Thymus (tissue), 14 donors: ENCODE measurements at places on chromosomes 2 and 18.
A peak's percentile ranks its signal among the peaks of the same experiment; 100 is the strongest.

DNA sequence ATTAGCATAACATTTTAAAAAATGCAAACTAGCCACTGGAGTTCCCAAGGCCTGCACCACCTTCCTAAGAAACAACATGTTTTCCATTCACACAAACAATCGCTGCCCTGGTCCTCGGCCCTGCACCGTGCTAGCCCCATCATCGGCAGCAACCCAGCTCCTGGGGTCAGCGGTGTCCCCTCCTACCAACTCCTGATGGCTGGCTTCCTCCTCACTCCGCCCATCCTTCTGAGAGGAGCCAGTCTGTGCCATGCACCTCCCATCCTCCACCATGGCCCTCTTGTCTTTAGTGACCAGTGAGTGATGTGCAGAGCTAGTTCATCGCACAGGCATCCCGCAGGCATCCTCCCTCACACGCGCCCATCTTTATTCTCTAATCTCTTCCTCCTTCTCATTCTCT is 81.9 kb downstream of the LONRF2 start:
- no peak for DNase-seq

DNA sequence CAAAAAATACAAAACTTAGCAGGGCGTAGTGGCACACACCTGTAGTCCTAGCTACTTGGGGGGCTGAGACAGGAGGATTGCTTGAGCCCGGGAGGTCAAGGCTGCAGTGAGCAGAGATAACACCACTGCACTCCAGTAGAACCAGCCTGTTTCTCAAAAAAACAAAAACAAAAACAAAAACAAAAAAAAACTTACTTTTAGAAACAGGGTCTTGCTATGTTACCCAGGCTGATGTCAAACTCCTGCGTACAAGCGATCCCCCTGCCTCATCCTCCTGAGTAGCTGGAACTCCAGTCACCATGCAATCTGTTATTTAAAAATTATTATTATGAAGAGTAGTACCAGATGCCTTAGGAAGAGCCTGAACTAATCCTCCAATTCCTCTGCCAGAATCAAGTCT is 35.0 kb upstream of the GLI2 start:
- no peak for DNase-seq

GRCh38 chr2:1993711-1994682 is 249.7 kb upstream of the PXDN start:
- no peak for DNase-seq

DNA sequence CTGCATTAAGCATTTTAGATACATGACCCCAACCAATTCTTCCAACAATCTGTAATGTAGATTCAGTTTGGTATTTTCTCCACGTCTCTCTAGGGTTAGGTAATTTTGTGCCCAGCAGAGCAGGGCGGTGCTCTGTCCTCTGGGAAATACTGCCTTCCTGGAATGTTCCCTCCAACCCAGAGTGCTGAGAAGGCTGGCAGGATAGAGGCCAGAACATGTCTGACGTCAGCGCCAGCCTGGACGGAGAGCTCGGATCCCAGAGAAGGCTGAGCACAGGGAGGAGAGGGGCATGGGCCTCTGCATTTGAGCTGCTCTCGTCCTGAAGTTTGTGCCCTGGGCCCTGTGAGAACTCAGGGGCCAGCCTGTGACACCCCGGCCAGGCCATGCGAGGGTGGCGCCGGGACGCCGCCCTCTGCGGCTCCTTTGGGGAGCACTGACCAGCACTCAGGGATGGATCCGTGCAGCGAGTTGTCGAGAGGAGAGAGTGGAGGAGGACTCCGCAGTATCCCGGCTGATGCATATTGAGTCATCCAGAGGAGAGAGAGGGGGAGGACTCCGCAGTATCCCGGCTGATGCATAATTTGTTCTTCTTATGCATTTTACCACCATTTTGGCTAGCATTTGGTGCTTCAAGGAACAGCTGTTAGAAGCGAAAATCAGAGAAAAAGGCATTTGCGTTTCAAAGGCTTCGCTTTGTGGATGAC is 80.0 kb upstream of the PXDN start:
- DNase-seq = no peak

DNA sequence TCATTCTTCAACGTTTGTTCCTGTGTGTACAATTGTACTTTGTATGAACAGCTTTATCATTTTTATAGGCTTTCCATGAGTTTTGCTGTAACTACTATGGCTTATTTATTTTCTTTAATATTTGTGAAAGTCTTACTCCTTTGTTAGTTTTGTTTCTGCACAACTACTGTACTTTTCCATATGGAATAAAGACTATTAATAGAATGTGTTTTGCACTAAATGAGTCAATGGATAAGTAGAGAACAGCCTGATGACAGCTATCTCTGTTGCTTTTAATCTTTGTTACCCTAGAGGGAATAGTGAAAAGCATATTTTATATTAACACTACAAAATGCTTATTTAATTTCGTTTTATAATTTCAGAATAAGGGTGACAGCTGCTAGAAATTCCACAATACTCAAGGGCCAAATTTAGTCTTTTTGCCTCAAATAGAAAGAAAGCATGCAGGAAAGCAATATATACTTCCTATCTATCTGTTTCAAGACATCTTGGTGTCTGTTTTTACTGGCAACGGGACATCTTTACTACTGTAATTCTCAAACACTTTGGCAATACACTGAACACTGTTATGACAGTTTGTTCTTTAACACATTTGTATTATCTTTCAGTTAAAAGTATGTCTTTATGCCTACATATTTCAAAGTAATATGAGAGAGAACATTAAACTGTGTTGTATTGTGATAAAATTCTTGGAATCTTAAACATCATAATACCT is 53.9 kb downstream of the WDSUB1 start:
- no peak for DNase-seq

GRCh38 chr2:180842461-180842860 is 137.9 kb upstream of the UBE2E3 start:
- no peak for DNase-seq

DNA sequence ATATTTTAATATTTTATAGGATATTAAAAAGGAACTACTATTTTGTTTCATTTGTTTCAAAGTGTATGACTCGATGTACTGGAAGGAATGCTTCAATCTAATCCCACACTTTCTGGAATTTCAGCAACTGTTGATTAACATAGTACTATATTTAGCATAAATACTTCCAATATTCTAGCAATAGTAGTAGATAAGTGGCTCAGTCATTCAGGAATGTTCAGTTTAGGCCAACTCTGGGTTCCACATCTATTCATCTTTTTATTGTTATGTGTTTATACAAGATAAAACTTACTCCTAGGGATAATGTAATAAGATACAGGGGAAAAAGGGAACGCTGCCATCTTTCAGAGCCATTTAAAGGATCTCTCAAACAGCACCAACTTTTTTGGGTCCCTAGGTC is 22.3 kb upstream of the ORC2 start:
- no peak for DNase-seq

- DNase-seq = peak; percentile 67
Measured at GRCh38 chr2:168174756-168175155, 72.6 kb downstream of the STK39 start.

- DNase-seq = no peak
Measured at GRCh38 chr2:239566995-239567568, 166.3 kb upstream of the HDAC4 start.

GRCh38 chr2:216202626-216203250 is 93.6 kb downstream of the XRCC5 start:
- DNase-seq = no peak

GRCh38 chr18:74679679-74680076 is 82.0 kb downstream of the ZNF407 start:
- DNase-seq = no peak

- no peak for DNase-seq
Measured at GRCh38 chr18:11154368-11154989, 5.1 kb upstream of the PIEZO2 start.

GRCh38 chr2:69742322-69742952 is 503 bp downstream of the ANXA4 start:
- no peak for DNase-seq

- DNase-seq = peak; percentile 61
Measured at GRCh38 chr2:12177455-12178288, 431.2 kb downstream of the LPIN1 start.

GRCh38 chr18:53757328-53757727 is 467.1 kb downstream of the MBD2 start:
- DNase-seq = no peak

DNA sequence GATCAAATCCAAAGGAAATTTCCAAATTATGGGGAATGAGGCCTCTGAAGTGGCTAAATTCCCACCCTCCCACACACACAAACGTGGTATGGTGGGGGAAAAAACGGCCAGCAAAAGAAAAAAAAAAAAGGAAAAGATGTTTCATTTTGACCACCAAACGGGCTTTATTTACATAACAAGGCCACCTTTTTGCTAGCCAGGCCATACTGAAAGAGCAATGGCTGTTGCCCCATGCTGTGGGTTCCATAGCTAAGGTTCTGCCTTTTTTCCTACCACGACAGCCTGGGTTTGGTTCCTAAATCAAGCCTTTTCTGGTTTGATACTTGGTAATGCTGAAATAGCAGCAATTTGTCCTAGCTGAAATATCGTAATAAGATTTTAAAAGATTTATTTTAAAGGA is 14.0 kb upstream of the IL1B start:
- DNase-seq = no peak

DNA sequence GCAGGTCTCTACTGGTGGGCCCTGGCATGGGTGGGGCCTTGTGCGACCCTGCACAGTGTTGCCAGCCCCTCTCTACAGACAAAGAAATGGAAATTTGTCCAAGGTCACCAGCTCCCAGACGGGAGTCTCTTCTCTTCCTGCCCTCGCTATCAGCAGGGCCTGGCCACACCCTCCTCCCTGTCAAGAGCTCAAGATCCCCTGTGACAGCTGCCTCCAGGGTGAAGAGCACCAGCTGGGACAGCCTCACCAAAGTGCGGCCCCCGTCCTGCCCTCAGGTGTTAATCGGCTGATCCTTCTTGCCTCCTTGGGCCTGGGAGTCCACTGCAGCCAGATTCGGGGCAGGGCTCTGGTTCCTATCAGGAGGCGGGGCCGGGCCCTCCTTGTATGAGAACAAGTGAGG is 259.1 kb downstream of the TWIST2 start:
- no peak for DNase-seq

DNA sequence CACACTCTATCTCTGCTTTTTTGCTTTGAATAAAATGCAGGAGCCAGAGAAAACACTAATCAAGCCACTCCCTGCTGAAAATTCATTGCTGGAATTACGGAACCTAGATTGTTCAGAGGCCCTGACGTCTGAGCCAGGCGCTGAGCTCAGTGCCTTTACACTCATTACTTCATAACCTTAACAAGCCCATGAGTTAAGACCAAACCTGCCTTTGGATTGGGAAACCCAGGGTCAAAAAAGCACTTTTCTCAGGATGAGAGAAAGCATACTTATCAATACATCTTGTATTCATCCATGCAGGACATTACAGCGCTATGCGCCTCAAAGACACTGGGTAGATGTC is 762 bp downstream of the INO80C start:
- DNase-seq = no peak

- no peak for DNase-seq
Measured at GRCh38 chr18:61553045-61553659, 219.9 kb downstream of the CDH20 start.

DNA sequence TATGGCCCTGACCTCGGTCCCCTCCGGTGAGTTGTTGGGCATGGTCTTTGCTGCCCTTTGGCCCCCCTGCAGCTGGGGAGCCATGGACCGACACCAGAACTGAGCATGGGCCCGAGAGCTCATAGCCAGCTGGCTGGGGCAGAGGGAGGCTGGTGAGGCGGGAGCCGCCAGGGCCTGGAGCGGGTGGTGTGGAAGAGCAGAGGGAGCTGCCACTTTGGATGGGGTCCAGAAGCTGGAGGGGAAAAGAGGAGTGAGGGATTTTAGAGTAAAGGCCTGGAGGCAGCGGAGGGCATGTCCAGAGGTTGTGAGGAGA is 16.5 kb upstream of the CNNM3 start:
- no peak for DNase-seq

DNA sequence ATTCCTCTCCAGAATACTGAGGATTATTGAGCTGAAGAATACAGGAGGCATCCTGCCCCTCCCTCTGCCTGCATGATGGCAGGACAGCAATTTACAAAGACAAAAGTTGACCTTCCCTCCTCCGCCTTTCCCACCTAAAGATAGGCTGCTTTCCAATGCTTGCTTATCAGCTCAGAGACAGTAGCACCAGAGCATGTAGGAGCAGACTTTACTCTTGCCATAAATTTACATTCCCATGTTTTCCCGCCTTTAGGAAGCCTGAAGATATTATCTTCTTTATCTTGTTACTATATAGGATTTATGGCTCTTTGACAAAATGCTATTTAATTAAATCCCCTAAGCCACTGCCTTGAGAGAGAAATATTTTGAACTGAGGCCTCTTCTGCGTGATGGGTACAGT is 135.6 kb upstream of the HNMT start:
- no peak for DNase-seq

GRCh38 chr2:190093793-190094192 is 31.3 kb upstream of the MSTN start:
- no peak for DNase-seq

DNA sequence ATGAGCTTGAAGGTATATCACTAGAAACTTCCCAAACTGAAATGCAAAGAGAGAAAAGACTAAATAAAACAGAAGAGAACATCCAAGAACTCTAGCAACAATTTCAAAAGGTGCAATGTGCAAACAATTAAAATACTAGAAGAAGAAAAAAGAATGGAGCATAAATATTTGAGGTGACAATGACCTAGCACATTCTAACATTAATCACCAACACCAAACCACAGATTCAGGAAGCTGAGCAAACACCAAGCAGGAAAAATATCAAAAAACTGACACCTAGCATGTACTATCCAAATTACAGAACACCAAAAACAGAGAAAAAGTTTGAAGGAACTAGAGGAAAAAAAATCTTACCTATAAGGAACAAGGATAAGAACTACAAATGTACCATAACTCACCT is 460.8 kb downstream of the IRS1 start:
- no peak for DNase-seq

DNA sequence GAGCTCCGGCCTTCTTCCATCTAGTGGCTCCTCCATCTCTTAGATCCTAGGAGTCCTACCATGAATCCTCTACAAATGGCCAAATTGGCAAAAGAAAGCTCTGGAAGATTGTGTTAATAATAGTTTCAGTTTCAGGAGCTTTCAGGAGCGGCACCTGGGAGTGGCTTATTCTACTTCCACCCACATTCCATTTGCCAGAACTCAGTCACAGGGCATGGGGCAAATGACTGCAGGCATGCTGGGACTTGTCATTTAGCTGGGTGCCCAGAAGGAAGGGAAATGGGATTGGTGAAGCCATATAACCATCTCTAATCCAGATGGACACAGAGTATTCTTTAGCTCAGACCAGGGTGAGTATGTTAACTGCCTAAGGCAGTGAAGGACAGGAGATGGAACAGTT is 3.6 kb upstream of the LRATD1 start:
- DNase-seq = no peak

DNA sequence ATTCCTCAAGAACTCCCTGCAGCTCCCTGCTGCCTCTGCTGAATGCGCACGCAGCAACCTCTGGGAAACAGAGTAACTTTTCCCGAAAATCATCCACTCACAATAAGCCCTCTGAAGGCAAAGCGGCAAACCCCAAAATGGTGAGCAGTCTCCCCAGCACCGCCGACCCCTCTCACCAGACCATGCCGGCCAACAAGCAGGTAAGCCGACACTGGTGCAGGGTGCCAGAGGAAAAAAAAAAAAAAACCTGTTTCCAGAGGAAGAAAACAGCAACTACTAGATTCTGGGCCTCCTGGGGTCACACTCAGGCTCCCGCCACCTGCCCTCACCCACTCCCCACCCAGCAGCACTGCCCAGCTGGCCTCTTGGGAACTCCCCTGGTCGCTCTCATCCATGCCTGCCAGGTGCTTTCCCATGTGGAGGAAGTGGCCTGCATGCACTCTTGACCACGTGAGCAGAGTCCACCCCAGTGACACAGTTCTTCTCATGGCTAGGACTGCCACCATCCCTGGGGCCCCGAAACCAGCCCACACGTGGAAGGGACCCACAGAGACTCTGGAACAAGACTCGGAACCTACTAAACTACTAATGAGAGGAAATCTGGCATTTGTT is 36.9 kb downstream of the KCTD18 start:
- DNase-seq = no peak
